Neural crest cell (in vitro differentiated cells): ENCODE measurements at places on chromosomes 11 and 22.

DNA sequence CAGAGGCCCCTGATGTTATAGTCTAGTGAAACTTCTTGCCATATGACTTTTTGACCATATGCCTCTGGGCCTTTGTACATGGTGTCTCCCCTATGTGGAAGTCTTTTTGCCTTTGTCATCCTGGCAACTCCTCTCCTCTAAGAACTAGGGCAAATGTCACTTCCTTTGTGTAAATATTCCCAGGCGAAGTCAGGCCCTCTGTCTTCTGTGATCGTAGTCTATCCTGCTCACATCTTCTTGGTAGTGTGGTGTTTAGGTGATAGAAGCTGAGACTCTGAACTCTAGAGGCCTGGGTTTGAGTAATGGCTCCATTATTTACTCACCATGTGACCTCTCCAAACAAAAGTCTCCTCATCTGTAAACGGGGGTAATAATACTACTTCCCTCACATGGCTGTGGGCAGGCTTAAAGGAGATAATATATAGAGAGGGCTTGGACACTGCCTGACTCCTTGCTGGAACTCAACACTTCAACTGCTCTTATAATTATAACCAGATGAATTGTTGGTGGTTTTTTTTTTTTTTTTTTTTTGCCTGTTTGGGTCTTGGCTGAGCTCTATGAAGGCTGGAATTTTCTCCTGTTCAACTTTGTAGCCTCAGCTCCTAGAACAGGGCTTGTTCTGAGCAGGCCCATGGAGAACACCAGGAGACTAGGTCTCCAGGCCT, 43.8 kb downstream of the INSC start:
- DNase-seq: no peak

DNA sequence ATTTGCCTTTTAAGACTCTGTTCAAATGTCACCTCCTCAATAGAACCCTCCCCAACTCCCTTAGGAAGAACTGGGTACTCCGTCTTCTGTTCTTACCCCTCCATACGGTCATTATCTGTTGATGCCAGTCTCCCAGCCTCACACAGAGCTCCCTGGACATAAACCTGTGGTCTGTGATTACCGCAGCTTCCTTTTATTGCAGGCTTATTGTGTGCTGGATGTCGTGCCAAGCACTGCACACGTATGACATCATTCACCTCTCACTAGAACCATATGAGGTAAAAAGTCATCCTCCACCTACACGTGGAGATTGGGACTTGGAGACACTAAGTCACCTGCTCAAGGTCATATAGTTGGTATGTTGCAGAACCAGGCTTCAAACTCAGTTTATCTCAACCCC, 15.3 kb downstream of the PTPN5 start:
- DNase-seq: no peak

DNA sequence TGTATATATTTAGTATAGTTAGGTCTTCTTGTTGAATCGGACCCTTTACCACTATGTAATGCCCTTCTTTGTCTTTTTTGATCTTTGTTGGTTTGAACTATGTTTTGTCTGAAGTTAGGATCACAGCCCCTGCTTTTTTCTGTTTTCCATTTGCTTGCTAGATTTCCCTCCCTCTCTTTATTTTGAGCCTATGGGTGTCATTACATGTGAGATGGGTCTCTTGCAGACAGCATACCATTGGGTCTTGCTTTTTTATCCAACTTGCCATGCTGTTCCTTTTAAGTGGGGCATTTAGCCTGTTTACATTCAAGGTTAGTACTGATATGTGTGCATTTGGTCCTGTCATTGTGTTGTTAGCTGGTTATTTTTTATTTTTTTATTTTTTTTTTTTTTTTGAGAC, 224.6 kb downstream of the INSC start:
- no peak for DNase-seq

- DNase-seq: no peak
Observed at GRCh38 chr11:83364500-83365045, 78.4 kb upstream of the CCDC90B start.

DNA sequence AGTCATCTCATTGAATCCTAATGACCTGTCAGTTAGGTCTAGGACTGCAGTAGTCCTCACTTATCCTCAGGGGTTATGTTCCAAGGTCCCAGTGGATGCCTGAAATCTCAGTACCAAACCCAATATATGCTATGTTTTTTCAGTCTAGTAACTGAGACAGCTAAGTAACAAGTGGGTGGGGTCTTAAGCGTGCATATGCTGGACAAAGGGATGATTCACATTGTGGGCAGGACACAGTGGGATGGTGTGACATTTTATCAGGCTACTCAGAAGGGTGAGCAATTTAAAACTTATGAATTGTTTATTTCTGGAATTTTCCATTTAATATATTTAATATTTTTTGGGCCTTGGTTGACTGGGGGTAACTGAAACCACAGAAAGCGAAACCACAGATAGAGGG, 29.0 kb downstream of the DDX10 start:
- no peak for DNase-seq
